ENCODE measurements at places on chromosomes 5 and 9.

DNA sequence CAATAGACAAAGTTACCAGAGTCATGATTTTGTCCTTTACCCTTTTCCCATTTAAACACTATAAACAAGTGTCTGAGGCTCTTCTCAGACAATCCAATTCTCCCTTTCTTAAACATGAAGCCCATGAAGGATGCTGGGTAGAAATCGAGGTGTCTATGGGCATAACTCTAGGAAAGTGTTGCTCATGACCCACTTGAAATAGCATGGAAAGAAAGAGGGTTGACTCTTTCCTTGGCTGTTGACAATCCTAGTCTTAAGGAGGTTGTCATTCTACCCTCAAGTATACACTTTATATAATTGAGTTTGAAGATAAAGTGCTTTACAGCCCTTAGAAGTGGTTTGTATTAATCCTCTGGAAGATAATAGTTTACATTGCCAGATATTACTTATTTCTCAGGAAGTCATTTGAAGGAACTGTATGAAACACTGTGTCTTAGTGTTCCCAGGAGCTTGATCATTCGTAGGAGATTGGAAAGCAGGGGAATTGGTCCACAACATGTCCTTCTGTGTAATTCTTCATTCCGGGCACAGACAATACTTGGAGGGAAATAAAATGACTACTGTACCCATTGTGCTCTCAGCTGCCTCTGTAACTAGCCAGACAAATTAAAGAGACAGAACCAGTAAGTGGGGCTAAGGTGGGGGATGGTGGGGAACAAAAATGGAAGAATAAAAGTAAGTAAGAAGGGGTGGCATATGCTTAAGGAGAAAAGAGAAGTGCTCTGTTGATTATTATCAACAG lies 1078.3 kb upstream of the DMAC1 start:
- no peak for DNase-seq

DNA sequence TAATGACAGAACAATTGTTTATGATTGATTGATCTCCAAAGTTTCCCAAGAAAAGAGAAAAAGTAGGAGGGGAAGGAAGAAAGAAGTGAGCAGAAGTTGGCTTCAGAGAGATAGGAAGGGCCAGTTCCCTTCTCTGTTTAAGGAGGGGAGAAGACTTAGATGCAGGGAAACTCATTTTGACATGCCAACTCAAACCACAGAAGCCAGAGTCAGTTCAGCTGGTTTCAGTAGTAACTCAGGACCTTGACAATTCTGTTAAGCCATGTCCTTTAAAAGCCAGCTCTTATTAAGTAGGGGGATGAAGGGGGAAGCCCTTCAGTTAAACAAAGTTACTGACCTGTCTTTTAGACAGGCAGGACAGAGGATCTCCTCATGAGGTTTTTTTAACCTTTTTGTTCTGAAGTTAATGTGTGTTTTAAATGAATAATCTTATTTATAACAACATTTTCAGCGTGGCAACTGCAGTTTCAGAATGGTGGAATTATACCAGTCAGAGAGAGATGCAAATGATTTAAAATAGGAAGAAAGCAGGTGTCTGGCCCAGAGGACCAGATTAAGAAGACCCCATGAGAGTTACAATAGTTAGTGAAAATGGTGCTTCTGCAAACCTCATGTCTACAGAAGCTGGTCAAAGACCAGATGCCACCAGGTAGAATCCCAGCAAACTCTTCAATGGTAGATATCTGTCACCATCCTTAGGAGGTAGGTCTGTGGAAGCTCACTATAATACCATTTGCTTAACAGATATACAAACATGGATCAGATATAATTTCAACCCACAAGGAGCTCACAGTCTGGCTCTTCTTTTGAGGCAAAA lies 29.3 kb upstream of the ABL1 start:
- DNase-seq = no peak

- no peak for DNase-seq
Observed at GRCh38 chr9:28190981-28191380, 617.7 kb upstream of the C9orf72 start.

DNA sequence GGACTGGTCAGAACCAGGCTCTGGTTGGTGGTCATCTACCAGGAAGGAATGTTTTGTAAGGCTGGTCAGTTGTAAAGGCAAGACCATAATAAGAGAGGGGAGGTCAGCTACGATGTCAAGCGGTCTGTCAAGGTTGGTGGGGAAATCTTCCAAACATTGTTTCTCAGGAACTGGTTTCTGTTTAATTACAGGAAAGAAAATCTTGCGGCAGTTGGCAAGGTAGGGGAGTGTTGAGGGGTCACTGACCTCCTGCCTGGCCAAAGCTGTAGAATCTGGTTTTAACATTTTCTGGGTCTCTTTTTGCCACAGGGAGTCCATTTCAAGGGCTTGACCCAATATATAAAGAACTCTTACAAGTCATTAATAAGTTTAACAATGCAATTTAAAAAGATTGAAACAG lies 39.0 kb upstream of the BARX1 start:
- no peak for DNase-seq

DNA sequence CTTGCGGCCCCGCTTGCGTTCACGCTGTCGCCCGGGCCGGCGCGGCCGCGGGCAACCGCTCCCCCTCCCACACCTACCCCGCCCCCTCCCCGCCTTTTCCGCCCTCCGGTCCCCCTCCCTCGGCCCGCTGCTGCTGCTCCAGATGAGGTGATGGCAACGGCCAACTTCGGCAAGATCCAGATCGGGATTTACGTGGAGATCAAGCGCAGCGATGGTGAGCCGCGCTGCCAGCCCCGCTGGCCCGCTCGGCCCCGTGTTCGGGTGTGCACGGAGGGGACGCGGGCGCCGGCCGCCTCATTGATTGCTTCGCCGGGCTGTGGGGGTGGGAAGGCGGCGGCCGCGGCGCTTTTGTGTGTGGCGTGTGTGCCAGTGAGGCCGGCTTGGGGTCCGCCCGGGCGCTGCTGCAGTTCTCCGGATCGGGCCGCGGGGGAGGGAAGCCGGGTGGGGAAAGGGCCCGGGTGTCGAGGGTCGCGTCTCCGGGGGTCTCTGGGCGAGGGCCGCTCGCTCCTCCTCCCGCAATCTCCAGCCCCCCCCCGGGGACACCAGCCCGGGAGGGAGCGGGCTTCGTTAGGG lies 403 bp downstream of the KIF2A start:
- no peak for DNase-seq

GRCh38 chr5:55578771-55579170 lies 44.0 kb upstream of the PLPP1 start:
- DNase-seq = no peak

GRCh38 chr5:179177711-179178575 lies 117.8 kb downstream of the ZNF354C start:
- no peak for DNase-seq

DNA sequence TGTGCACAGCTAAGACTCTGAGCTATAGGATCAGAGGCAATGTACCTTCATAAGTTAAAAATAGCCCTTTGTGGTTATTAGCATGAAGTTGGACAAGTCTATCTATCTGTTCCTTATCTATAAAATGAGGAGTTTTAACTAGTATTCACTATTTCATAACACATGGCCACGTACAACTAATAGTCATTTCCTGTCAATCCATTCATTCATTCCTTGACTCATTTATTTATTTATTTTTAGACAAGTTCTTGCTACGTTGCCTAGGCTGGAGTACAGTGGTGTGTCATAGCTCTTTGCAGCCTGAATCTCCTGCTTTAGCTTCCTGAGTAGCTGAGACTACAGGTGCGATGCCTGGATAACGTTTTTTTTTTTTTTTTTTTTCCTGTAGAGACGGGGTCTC lies 92.1 kb downstream of the NR3C1 start:
- no peak for DNase-seq

DNA sequence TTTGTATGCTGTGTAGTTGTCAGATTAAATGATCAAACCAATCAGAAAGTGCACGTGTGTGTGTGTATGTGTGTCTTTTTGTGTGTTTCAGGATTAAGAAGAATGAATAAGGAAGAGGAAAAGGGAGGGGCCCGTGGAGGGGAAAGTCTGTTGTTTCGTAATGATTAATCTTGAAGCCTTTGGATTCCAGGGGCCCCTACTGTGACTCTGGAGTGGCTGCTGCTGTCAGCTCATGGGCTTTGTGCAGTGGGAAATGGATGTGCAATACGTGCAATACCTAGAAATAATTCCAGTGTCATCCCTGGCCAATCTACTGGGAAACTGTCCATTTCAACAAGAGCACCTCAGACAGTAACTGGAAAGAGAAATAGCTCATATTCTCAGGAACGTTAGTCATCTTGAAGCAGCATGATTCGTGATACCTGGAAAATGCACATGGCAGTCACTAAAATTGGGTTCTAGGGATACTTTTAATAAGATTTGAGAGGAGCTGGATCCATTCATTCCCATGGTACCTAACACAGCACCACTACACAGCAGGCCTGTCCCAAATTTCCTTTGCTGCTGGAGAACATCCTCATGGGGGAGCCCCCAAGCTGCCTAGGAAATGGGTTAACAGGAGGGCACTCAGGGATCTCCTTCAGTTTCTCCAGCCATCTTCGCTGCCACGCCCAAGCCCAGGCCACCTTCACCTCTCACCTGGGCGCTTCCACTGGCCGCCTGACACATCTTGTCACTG lies 186.3 kb downstream of the NR3C1 start:
- DNase-seq = no peak

DNA sequence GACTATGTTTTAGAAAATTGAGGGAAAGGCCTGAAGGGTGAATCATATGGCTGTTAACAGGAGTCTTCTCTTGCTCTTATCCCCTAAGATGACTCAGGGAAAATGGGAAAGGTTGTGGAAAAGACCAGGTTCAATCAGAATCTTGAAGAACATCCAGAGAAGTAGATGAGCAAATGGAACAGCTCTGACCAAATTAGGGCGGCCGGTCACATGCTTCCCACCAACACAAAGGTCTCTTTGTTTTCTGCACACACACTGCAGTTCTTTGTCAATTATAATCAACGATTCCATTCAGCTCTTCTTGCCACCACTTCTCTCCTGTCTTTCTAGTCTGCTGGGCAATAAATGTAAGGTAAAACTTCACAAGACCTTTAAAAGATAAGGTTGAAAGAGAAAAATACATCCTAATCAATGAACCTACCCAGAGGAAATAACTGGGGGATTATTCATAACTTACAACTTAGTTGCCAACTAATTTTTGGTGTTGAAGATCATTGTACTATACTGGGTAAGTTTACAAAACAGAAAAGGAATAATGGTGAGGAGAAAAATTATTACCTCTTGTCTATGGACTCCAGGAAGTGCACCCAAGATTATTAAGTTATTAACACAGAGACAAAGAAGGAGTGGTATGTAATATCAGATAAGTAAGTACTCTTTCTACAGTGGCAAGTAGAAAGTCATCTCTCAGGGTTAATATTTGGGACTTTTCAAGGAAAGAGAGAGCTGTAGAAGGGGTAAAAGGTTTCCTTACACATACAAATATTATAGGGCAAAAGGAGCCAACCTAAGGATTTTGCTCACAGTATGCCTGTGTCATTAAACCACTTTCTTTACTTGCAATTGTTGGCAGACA lies 441.9 kb upstream of the PIK3R1 start:
- no peak for DNase-seq

DNA sequence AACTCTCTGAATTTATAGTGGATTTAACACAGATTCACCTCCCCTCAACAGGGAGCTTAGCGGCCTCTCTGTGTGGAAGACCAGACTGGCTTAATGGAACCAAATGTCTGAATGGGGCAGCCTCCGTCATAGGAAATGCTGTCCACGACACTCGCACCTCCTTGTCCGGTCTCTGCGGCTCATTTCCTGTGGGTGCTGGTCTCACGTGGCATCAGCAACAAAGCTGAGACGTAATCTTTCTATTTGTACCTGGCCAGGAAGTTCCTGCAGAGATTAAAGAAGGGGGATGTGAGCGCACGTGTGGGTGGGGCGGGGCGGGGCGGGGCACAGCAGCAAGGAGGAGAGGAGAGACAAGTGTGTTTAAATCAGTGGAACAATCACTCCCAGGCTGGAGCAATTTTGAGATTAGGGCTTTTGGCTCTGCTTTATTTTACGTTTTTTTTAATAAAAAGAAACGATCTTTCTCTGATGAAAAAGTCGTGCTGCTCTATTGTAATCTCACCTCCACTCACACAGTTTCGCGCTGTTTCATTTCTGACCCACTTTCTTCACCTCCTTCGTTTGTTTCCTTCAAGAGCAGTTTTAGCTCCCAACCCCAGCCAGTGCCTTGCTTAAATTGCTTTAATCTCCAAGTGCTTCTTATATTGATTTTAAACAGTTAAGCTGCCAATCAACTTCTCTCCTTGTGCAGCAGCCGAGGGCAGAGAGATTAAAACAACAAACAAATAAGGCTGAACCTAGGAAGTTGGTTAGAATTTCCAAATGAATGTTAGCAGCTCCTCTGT lies 132.2 kb upstream of the ASTN2 start:
- DNase-seq = no peak

GRCh38 chr9:129481810-129482511 lies 138.9 kb downstream of the C9orf50 start:
- DNase-seq = no peak

- DNase-seq = no peak
Observed at GRCh38 chr5:74241751-74242140, 398.8 kb downstream of the ENC1 start.

GRCh38 chr5:124752854-124753720 lies 6.6 kb upstream of the ZNF608 start:
- DNase-seq = no peak

- no peak for DNase-seq
Observed at GRCh38 chr9:130421802-130422276, 22.9 kb upstream of the ASS1 start.

- DNase-seq = no peak
Observed at GRCh38 chr5:77751328-77752023, 24.7 kb downstream of the TBCA start.

DNA sequence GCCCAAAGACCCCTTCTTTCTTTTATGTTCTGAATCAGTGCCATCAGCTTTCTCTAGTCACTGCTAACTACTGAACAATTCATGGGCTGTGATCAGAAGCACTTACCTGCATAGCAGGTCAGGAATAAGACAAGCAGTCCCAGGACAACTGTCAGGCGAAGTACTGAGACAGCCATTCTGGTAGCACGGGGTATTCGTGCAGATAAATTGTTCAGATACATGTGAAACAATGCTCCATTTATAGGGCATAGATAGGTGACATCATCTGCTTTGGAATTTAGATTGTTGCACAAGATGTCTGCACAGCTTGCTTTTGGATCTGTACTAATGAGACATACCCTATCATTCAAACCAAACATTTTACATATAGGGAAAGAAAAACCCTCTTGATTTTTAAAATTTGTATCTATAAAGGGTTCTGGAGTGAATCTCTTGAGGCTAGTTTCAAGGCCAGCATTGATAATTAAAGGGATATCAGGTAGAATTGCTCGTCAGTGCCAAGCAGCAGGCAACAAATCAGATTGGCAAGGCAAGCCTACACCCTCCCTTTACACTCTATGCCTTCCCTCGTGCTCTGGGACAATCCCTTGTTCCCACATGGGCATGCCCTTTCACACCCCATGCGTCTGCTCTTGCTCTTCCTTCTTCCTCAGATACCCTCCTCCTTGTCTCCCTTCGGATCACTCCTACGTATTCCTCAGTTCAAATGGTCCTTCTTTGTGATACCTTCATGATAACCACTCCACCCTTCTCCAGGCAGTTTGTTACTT lies at the start of gene C5orf46:
Gene C5orf46, minus strand, starts transcription at position 213 of the 770 bp plus-strand sequence. Its CDS starts 37 bp downstream, at position 176.
- DNase-seq = no peak

- DNase-seq = no peak
Observed at GRCh38 chr5:9140711-9141110, 405.2 kb downstream of the SEMA5A start.

- DNase-seq = no peak
Observed at GRCh38 chr5:5011151-5011550, 129.0 kb upstream of the ADAMTS16 start.

GRCh38 chr5:133582971-133583370 lies 29.4 kb downstream of the FSTL4 start:
- no peak for DNase-seq

- DNase-seq = peak; percentile 64
Observed at GRCh38 chr5:174935854-174936474, 211.6 kb downstream of the MSX2 start.
